Naive B cell (primary cell): ENCODE measurements at places on chromosomes 6 and 20.

DNA sequence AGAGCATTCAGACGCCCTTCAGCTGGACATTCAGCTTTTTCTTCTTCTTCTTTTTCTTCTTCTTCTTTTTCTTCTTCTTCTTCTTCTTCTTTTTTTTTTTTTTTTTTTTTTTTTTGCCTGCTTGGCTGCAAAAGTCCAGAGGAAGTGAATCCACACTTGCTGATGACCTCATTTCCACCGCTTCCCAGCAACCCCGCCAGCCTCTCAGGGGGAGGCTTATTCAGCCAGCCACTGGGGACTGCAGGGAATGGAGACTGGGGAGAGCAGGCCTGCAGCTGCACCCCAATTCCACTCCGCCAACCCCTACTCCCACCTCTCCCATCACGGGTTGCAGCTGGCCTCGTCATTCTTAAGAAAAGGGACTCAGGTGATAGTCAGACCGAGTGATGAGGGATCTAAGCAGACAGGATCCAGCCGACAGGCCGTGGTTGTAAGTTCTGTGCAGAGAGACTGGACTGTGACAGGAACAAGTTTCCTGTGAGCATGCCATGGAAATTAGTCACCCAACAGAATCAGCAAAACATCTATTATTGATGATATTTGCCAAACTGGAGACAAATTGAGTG is 59.0 kb upstream of the QKI start:
- no peaks in the 10 kb centered on the region for H3K36me3 ChIP-seq
- peaks cover 10% of the 10 kb centered on the region for H3K27me3 ChIP-seq
- H3K27ac ChIP-seq = no peak overlapping the region
- no peak overlapping the region for H3K4me3 ChIP-seq

DNA sequence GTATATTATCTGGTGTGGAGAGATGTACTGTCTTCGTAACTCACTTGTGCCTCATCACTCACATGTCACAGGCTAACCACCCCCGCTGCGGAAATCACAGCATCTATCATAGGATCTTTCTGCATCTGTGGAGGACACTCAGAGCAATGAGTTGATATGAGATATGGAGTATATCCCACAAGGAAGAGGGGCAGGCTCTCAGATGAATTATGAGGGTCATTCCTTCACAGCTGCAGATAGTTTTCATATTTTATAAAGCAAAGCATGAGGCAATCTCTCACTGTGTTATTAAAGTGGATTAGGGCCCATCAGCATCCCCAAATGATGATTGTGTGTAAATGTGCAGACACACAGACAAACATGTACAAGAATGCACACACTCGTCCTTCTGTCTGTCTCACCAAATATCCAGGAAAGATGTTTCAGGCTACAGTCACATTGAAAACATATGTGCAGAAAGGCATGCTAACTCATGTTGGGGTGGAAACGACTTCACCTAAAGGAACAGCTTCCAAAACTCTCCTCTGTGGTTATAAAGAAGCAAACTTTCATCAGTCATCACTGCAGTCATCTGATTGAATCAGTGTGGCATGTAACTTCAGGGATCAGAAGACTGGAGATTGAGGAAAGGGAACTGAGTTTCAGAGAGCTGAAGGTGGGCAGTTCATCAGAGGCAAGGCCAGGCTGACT is 164.7 kb downstream of the FOXC1 start:
- no peaks in the 10 kb centered on the region for H3K27me3 ChIP-seq
- no peaks in the 10 kb centered on the region for H3K36me3 ChIP-seq
- H3K4me1 ChIP-seq = peaks cover 5% of the 10 kb centered on the region
- H3K27ac ChIP-seq = no peak overlapping the region

- H3K27me3 ChIP-seq = no peaks in the 10 kb centered on the region
- H3K36me3 ChIP-seq = peaks cover 4% of the 10 kb centered on the region
- H3K4me1 ChIP-seq = no peaks in the 10 kb centered on the region
Measured at GRCh38 chr20:13022401-13023155, 13.8 kb downstream of the SPTLC3 start.

- no peaks in the 10 kb centered on the region for H3K27me3 ChIP-seq
- H3K4me1 ChIP-seq = no peaks in the 10 kb centered on the region
- H3K36me3 ChIP-seq = peaks cover 12% of the 10 kb centered on the region
- H3K27ac ChIP-seq = no peak overlapping the region
Measured at GRCh38 chr6:75673884-75674283, 72.2 kb downstream of the SENP6 start.

DNA sequence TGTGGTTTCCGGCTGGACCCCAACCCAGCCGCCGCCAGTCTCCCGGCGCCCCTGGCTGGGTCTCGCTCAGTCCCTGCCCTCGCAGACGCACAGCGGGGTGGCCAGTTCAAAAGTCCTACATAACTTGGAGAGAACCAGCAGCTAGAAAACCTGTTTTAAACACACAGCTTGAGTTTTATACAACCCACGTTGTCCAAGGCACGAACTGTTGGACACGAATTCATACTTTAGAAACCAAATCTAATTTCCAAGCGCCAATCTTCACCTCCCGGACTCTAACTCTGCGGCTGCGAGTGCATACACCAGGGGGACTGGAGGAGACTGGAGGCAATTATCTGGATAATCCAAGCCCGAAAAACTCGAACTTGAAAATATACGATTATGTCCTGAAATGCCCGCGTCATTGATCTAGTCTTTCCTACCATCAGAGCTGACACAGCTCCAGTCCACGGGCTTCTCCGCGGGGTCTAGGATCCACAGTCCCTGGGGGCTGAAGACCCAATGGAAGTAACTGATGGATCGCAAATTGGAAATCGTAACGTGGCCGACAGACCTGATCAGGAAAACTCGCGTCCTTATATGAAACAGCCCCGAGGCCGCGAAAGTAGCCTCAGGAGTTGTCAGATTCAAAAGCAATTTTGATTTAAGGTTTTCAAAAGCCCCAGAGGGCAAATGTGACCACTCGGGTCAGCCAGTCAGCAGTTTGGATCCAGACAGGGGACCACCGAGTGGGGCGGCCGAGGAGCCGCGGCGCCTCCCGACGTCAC is 843 bp upstream of the HEY2 start:
- H3K4me3 ChIP-seq = peak overlapping the region; percentile 95
- H3K36me3 ChIP-seq = peaks cover 8% of the 10 kb centered on the region

DNA sequence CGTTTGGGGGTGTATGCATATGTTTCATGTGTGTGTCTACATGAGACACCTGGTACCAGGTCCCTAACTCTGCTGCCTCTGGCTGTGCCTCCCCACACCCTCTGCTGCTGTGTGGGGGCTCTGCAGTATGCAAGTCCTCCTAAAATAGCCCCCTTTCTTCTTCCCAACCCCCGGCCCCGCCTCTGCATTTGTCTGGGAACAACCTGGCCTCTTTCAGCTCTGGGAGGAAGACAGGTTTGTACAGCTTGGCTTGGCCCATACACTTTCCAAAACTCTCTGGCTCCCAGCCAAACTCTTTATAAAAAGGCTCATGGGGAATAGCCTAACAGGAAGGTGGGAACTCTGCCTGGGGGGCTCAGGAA is 27.1 kb upstream of the EMILIN3 start:
- no peaks in the 10 kb centered on the region for H3K27me3 ChIP-seq
- H3K27ac ChIP-seq = no peak overlapping the region
- DNase-seq = no peak
- H3K4me3 ChIP-seq = no peak overlapping the region

DNA sequence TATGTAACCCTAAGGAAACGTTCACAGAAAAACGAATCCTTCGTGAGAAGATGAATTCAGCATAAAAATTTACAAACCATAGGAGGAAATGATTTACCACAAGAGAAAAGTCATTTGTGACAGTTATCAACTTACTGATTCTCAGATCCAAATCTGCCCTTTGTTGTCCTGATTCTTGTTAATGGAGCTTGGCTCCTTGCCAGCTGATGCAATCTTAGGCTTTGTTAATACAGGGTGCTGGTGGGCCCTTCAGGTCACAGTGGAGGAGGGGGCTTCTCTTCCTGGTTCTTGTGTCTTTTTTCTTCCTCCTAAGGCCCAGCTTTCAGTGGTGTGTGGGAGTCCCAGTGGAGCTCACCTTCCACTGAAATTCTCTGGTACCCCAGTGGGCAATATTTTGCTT is 108.4 kb upstream of the MAP3K7 start:
- H3K27me3 ChIP-seq = peaks cover 28% of the 10 kb centered on the region
- H3K27ac ChIP-seq = no peak overlapping the region
- peaks cover 8% of the 10 kb centered on the region for H3K36me3 ChIP-seq
- DNase-seq = no peak

DNA sequence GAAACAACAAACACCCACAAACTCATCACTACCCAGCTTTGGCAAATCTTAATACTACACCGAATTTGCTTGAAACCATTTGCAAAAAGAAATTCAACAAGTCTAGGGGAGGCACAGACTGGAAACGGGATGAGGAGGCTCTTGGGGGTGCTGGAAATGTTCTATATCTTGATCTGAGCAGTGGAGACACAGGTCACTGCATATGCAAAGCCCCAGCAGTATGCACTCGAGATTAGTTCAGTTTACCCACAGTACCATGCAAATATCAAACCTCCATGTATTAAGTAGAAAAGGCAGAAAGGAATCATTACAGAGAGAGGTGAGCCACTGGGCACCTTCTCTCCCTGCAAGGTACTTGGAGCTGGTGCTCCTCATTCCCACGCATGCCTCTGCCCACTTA is 75.9 kb downstream of the PREX1 start:
- peaks cover 72% of the 10 kb centered on the region for H3K4me1 ChIP-seq
- no peaks in the 10 kb centered on the region for H3K27me3 ChIP-seq
- H3K4me3 ChIP-seq = peak overlapping the region; percentile 77
- peak overlapping the region; percentile 44 for H3K27ac ChIP-seq

- peak overlapping the region; percentile 47 for H3K27ac ChIP-seq
- H3K4me3 ChIP-seq = peak overlapping the region; percentile 53
- peaks cover 29% of the 10 kb centered on the region for H3K4me1 ChIP-seq
- peaks cover 11% of the 10 kb centered on the region for H3K36me3 ChIP-seq
- H3K27me3 ChIP-seq = no peaks in the 10 kb centered on the region
Measured at GRCh38 chr20:59253779-59254319, 46.6 kb upstream of the EDN3 start.

GRCh38 chr6:25902071-25902470 is 28.0 kb upstream of the SLC17A3 start:
- no peak for DNase-seq
- H3K27ac ChIP-seq = no peak overlapping the region
- H3K36me3 ChIP-seq = no peaks in the 10 kb centered on the region
- no peak overlapping the region for H3K4me3 ChIP-seq
- H3K27me3 ChIP-seq = peaks cover 3% of the 10 kb centered on the region
- H3K4me1 ChIP-seq = no peaks in the 10 kb centered on the region

- peak overlapping the region; percentile 84 for H3K27ac ChIP-seq
- no peaks in the 10 kb centered on the region for H3K36me3 ChIP-seq
- H3K27me3 ChIP-seq = no peaks in the 10 kb centered on the region
- H3K4me3 ChIP-seq = peak overlapping the region; percentile 19
- no peak for DNase-seq
- H3K4me1 ChIP-seq = peaks cover 65% of the 10 kb centered on the region
Measured at GRCh38 chr20:53833333-53834061, 236.9 kb downstream of the BCAS1 start.

DNA sequence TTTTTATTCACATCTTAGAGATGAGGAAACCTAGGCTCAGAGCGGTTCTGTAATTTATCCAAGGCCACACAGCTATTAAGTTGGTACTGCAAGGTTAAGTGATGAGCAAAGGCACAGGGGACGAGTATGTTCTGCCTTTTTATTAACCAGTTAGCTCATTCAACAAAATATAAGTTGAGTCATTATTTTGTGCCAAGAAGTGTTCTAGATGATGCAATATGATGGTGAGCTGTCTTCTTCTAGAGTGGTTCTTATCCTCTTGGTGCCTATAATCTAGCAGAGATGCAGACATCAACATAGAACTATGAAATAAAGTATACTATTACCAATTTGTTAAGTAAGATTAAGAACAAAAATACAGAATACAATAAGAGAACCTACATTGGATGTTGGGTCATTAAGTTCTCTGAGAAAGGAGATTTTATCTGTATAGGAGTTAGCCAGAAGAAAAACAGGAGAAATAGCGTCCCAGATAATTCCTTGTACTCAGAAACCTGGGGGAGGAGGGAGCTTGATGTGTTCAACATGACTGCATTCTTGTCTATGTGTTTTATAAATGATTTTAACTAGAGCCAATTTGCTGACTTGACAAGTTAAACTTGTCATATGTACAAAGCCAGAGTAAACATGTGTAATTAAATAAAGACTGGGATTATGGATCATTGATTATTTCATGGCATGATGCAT is 122.3 kb downstream of the TBXT start:
- H3K27me3 ChIP-seq = peaks cover 2% of the 10 kb centered on the region
- no peak overlapping the region for H3K4me3 ChIP-seq
- DNase-seq = no peak
- H3K36me3 ChIP-seq = no peaks in the 10 kb centered on the region

DNA sequence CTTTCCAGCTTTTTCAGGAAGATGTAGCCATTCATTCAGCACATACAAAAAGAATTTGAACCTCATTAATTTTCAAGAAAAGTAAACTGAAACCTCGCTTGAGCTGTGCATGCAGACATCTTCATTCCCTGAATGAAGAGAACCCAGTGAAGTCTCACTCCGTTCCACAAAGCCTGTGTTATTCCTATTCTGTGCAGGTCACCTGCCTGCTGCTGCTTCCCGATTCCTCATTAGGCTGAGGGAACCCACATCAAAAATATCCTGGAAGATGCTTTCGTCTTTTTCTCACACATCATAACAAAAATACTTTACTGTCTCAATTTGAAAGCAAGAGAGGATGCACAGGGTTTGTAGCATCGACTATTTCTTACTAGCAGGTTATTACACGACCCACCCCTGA is 40.1 kb downstream of the TRMT6 start:
- H3K36me3 ChIP-seq = no peaks in the 10 kb centered on the region
- peaks cover 81% of the 10 kb centered on the region for H3K27me3 ChIP-seq
- H3K4me3 ChIP-seq = no peak overlapping the region

DNA sequence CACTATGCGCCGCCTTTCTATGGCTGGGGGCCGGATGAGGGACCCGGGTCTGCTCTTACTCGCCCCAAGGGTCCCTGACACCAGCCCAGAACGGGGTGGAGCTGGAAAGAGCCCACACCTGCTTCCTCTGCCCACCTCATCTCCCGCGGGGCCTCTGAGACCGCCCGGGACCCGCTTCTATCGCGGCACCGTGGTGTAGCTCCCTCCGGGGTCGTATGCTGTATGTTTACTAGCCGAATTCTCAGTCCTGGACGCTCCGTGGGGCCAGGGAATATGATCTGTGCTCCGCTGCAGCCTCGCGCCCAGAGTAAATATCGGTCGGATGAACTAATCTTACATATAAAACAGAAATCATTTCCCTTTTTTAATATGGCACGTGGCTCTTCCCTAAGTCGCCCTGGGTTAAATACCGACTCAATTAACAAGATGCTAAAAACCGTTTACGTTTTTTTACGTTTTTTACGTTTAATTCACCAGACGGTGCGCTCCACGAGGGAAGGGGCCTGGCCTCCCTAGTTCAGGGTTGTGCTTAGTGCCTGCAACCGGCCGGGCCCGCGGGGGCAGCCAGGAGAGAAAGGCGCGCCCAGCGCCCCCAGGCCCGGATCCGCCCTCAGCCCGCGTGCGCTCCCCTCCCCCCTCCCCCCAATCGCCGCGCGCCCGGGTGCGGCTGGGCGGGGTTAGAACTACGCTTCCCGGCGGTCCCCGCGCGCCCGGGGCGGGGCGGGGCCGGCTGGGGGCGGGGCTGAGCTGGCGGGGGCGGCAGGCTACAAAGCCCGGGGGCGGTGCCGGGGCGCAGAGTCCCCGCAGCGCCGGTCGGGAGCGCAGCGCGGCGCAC is at the start of gene RBM38:
RBM38 (plus strand) TSS at position 793 of the 835 bp plus-strand sequence. CDS start 186 bp downstream, outside the sequence.
- peak within 1 kb of the TSS; percentile 100 for H3K27ac ChIP-seq
- no peaks in the 10 kb centered on the region for H3K27me3 ChIP-seq
- H3K4me1 ChIP-seq = peaks cover 53% of the 10 kb centered on the region
- H3K36me3 ChIP-seq = peaks cover 17% of the 10 kb centered on the region

GRCh38 chr20:39269493-39270217 is 307.5 kb downstream of the DHX35 start:
- no peak for DNase-seq
- H3K4me3 ChIP-seq = no peak overlapping the region
- no peaks in the 10 kb centered on the region for H3K36me3 ChIP-seq
- H3K4me1 ChIP-seq = no peaks in the 10 kb centered on the region
- H3K27me3 ChIP-seq = peaks cover 10% of the 10 kb centered on the region
